ENCODE measurements at places on chromosomes 13 and 19. TPM values are rescaled to one million over a fixed set of nuclear protein-coding genes. Genes with fewer than 3 reads are reported as not detected.

Gene PLPP2
- polyA plus RNA-seq = 0.68 TPM

Gene CPAMD8
- 11.4 TPM for polyA plus RNA-seq

Gene MAMSTR
- 3.7 TPM for polyA plus RNA-seq

Gene PCDH20
- polyA plus RNA-seq = 2.1 TPM

Gene UHRF1
- 0.86 TPM for polyA plus RNA-seq

Gene CYP4F2
- not detected for polyA plus RNA-seq

Gene ZNF575
- polyA plus RNA-seq = 1.2 TPM

Gene ATP7B
- polyA plus RNA-seq = 5.9 TPM

Gene ETV2
- 1.9 TPM for polyA plus RNA-seq

Gene MAST1
- polyA plus RNA-seq = 2.4 TPM

Gene FFAR2
- polyA plus RNA-seq = 0.47 TPM

Gene GPR4
- 11.9 TPM for polyA plus RNA-seq

Gene UNC13A
- 0.24 TPM for polyA plus RNA-seq

Gene PRODH2
- not detected for polyA plus RNA-seq

Gene MEDAG
- polyA plus RNA-seq = 37.6 TPM

Gene LCP1
- 5.7 TPM for polyA plus RNA-seq

Gene GRIK5
- 5.3 TPM for polyA plus RNA-seq

Gene DIAPH3
- 1.2 TPM for polyA plus RNA-seq

Gene IRS2
- polyA plus RNA-seq = 14.6 TPM
